Left hindlimb (tissue), 1 donor: ENCODE measurements at places on chromosomes 16 and 17.

- DNase-seq = peak; percentile 79
Measured at GRCh38 chr17:60601447-60602384, 1.7 kb downstream of the PPM1D start.

GRCh38 chr16:68884861-68885720 is 41.8 kb downstream of the TANGO6 start:
- DNase-seq = no peak

GRCh38 chr17:76204277-76204676 is 36.0 kb downstream of the RNF157 start:
- no peak for DNase-seq

GRCh38 chr16:75458439-75458838 is 6.0 kb downstream of the TMEM170A start:
- DNase-seq = no peak

DNA sequence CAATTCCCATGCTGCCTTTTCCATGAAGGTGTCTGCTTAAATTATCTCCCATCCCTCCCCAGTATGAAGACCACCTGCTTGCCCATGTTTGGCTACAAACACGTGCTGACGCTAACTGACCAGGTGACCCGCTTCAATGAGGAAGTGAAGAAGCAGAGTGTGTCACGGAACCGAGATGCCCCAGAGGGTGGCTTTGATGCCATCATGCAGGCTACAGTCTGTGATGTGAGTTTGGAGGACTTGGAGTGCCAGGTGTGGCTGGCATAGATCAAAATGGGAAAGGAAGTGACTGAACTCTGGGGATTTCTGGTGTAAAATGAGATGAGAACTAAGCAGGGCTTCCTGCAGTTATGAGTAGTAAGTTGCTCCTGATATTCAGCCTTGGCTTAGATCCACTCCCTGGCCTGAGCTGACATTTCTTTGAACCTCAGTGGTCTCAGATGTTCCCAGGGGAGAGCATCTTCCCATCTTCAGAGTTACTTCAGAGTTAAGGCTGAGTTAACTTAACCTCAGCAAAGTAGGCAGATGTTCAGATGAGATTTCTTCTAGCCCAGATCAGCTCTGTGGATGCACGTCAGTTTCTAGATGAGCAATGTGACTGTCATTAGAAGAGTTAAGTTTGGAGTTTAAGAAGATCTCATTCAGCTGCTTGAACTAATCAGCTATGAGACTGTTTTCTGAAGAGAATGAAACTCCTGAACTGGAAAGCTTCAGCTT is 32.7 kb downstream of the ITGB3 start:
- DNase-seq = no peak

DNA sequence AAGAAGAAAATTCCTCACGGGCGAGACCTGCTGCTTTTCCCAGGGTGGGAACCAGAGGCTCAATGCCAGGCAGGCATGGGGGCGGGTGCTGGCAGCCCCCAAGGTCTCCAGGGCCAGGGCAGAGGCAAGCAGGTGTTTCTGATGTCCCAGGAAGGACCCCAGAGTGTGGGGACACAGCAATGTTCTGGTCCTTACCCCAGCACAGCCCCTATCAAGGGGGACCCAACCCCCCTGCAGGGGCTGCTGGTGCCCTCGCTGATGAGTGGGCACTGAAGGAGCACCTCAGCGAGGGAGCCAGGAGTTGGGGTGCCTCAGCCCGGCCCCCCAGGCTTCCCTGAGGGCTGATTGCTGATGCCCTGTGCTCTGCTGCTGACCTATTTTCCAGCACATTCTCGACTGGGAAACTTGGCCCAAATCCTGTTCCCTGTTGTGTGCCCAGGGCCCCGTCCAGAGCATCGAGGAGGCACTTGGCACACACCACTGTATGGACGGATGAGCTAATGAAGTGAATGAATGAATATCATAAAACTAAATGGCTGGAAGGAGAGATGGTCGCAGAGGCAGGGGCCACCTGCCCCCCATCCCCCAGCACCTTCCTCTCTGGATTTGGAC is 2.8 kb downstream of the DBNDD1 start:
- DNase-seq = no peak

GRCh38 chr17:78040440-78041385 is 82.2 kb downstream of the TNRC6C start:
- DNase-seq = peak; percentile 53

DNA sequence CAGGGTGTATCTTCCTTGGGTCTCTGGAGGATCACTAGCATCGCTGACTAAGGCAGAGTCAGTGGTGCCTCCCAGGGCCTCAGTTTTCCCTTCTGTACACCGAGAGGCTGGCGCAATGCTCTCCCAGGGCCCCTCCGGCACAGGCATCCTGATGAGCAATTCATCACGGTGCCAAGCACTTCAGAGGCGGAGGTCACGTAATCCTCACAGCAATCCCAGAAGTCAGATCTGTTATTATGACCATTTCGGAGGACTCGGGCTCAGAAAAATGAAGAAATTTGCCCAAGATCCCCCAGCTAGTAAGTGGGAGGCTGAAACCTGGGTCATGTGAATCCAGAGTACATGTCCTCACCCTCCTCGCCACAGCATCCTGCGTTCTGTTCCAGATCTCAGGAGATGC is 46.5 kb downstream of the AIPL1 start:
- DNase-seq = no peak

DNA sequence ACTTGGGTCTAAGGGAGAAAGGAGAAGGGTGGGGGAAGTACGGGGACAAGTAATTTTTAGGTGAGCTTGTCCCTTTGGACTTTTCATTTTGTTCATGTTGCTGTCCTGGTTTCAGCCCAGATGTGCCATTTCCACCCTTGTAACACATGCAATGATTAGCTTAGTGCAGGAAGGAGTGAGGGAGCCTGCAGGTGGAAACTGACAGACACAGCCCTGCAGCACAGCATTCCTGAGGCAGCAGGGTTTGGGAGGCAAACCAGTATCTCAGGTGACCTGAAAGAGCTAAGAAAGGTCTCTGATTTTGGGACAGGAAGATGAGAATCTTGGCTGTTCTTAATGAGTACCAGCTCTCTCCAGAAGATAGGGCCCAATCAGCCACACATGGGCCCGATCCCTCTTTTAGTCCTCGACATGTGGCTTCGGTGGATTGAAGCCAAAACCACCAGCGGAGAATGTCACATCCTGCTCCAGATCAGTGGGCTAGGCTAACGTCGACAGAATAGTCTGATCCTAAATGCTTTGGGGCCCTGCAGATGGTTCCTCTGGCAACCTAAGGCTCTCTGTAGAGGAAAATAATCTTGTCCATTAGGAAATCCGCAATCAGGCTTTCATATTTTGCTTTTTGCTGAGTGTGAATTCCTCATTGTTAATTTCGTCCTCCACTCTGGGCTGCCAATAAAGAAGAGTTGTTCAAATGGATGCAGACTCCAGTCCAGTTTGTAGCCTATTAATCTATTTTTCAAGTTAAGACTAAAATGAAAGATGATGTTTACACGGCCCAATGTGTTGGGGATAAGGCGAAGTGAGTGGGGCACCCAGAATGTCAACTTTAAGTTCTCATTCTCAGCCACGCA is 3.8 kb upstream of the RNF157 start:
- DNase-seq = no peak

DNA sequence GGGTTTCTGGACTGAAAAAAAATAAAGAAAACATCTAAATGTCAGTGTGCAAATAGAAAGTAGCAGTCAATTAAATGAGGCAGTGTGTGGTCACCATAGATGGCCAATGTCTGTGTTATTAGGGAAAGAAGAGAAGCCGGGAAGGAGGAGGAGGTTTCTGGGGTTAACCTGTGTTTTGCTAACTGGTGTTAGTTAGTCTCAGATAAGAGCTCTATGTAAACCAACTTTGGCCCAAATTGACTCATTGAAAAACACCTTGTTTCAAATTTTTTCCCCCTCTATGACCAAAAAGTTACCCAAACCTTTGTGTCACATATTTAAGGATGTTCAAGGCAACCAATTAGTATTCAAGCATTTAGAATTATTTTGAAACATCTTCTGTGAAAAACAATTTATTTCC is 530.9 kb downstream of the MAF start:
- DNase-seq = no peak

DNA sequence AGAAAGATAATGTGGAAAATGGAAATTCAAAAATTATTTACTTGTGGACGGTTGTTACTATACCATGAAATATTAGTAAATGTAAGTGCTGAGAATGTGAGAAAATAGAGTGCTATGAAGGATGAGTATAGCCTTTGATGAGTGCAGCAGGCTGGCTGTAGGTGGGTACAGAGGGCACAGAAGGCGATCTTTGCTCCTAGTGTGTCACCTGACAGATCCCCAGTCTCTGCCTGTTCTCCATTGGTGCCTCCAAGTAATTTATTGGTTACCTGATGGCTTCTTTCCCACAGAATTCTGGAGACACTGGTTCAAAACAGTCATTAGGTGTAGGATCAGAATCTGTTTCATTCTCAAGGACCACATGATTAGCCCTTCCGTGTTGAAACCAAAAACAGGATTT is 28.9 kb downstream of the ABCA9 start:
- no peak for DNase-seq

- no peak for DNase-seq
Measured at GRCh38 chr16:85256190-85256739, 144.0 kb upstream of the CIBAR2 start.

DNA sequence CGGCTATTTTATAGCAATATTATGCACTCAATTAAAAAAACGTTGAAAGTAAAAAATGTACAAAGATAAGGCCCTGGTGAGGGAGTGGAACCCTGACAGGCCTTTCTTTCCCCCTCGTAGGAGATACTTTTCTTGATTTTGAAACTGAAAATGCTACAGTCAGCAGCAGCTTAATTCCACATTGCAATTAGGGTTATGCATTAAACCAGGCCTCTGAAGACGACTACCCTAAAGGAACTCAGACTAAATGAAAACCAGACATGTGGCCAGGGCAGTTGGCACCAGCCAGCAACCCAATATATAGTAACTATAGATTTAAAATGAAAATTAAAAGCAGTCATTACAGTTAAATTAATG is 463.2 kb upstream of the MAF start:
- peak; percentile 41 for DNase-seq

DNA sequence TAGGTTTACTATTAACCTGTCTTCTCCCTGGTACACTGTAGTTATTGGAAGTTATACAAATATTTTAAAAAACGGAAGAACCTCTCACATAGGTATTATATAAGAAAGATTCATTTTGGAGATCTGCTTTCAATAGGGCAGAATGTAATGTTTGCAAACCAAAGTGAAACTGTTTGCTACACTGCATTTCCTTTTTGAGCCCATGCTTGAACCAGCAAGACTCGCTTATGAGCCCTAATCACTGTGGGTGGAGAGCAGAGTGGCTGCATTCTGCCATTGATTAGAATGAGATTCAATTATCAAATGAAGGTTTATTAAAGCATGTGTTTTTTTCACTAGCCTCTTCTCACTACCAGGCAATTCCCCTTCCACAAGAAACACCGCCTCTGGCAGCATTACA is 589.7 kb downstream of the CDH11 start:
- DNase-seq = no peak

GRCh38 chr17:45081047-45081703 is 20.1 kb downstream of the NMT1 start:
- no peak for DNase-seq

GRCh38 chr17:67850991-67851631 is 25.8 kb downstream of the BPTF start:
- DNase-seq = no peak

GRCh38 chr17:72590882-72591281 is 470.1 kb downstream of the SOX9 start:
- no peak for DNase-seq

DNA sequence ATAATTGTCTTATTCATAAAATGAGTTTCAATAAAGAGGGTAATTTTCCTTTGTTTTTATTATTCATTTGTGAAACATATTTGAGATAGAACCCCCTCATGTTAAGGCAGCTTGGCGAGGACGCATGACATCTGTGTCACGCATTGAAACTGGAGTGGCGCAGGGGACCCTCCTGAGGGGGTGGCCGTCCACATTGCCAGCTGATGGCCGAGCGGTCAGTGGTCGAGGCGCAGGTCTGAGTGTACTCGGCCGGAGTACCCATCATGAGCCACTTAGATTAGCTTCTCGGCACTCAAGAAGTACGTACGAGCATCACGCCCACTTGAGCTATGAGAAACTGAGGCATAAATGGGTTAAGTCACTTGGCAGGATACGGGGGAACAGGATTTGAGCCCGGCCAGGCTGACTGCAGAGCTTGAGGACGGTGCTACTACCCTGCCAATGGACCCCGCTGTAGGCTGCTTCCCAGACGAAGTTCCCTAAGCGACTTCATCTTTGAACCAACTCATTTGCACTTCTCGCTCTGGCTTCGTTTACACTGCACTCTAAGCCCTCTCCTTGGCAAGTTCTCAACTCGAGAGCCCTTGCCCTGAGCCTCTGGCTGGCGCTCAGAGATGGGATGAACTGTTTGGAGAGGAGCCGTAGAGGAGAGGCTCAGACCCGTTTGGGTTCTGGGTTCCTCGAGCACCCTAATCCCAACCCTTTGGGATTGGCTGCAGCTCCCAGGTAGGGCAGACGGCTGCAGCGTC is 91.8 kb downstream of the SDK2 start:
- no peak for DNase-seq

DNA sequence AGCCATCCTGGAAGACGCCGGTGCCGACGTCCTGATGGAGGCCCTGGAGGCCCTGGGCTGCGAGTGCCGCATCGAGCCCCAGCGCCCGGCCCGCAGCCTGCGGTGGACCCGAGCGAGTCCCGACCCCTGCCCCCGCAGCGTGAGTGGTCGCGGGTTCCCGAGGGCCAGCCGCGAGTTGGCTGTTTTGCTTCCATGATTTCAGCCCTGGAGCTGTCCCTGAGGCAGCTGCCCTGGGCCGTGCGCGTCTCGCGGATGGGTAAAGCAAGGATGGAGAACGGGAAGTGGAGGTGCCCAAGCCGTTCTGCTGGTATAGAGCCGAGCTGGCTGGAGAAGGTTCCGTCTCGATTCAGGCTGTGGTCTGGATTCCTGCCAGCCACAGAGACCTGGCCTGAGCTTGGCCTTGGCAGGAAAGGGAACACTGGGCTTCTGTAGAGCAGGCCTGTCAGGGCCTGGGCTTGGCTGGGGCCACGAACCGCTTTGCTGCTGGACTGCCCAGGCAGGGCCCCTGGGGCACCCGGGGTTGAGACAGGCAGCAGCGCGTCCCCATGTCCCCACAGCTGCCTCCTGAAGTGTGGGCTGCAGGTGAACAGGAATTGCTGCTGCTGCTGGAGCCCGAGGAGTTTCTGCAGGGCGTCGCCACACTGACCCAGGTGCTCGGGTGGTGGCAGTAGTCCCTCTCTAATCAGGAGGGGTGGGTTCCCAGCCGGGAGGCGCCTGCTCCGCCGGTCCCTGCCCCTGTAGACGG is 941 bp upstream of the MRPS34 start:
- DNase-seq = peak; percentile 22

GRCh38 chr16:89316701-89317100 is 99.2 kb downstream of the ZNF778 start:
- DNase-seq = no peak

GRCh38 chr17:1486802-1487695 is 5.4 kb downstream of the MYO1C start:
- peak; percentile 87 for DNase-seq
